ENCODE measurements at places on chromosomes 7 and 10.

- no peak for DNase-seq
Observed at GRCh38 chr10:122323189-122323588, 51.3 kb upstream of the PLEKHA1 start.

- no peak for DNase-seq
Observed at GRCh38 chr7:45700556-45700955, 126.4 kb downstream of the ADCY1 start.

DNA sequence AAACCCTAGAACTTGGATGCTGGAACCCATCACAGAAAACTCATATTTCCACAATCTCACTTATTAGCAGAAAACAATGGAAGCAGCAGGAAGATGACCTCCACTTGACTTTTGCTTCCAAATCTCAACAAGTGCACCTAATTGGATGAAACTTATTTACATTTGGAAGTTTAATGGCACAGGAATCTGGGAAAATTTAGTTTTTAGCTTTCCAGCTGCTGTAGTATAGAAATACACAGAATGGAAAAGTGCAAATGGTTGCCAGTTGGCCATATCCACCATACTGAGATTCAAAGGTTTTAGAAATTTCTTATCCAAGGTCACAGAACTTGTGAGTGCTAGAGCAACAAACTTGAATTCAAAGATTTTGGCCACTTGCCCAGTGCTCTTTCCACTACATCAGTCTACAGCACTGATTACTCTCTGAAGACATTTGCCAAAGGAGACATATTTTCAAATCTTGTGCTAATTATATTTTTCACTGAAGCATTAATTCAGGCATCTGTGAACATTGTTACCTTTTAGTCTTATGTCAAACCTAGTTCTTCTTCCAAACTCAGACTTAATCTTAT lies 9.3 kb upstream of the AHR start:
- DNase-seq = no peak

GRCh38 chr10:72056113-72056512 lies 32.2 kb downstream of the SPOCK2 start:
- DNase-seq = no peak

GRCh38 chr10:77072361-77072835 lies 565.2 kb downstream of the KCNMA1 start:
- no peak for DNase-seq

GRCh38 chr10:112580267-112580666 lies 133.3 kb downstream of the VTI1A start:
- DNase-seq = no peak

GRCh38 chr10:17660921-17661320 lies 17.0 kb downstream of the STAM start:
- DNase-seq = no peak

DNA sequence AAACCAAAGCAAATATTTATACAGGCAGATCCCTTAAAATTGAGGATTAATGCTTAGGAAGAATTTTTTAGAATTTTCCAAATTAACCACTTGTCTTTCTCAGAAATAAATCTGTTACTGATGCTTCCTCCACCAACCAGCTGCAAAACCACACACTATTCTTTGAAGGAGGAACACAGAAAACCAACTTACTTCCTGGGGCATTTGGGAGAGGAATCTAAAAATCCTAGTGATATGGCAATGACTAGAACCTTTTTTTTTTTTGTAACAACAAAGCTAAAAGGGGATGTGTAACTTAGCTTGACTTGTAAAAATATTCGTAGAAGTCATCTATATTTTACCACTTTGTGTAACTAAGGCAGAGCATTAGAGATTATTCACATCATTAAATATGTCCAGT lies 5.1 kb upstream of the TM9SF3 start:
- DNase-seq = no peak

DNA sequence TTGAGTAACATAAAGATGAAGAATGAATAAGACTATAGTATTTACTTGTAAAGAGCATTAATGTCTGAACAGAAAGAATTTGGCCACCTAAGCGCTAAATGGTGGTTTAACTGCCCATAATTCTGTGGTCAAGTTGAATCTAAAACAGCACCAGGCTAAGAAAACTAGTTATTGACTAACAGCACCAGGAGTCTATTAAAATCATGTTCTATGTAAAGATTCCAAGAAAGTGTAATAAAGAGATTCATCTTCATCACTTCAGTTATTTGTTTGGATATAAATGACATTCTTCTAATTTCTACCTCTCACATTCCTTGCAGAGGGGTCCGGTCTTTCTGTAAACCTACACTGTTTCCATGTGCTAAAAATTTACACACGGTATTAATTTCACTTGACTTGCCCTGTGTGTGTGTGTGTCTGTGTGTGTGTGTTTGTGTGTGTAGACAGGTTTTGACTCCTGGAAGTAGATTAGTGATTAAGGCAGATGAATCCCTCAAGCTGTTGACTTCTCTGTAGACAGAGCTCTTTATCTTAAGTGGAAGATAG lies 84.4 kb downstream of the KLF6 start:
- no peak for DNase-seq

- no peak for DNase-seq
Observed at GRCh38 chr10:45071043-45071813, 70.5 kb downstream of the ZNF22 start.

GRCh38 chr10:35331894-35332640 lies 4.2 kb upstream of the CCNY start:
- peak; percentile 19 for DNase-seq

- DNase-seq = no peak
Observed at GRCh38 chr7:32259931-32260596, 189.9 kb upstream of the PDE1C start.

GRCh38 chr7:65910237-65910636 lies 37.4 kb downstream of the VKORC1L1 start:
- DNase-seq = no peak

- DNase-seq = no peak
Observed at GRCh38 chr10:79148452-79149344, 79.9 kb downstream of the ZMIZ1 start.

DNA sequence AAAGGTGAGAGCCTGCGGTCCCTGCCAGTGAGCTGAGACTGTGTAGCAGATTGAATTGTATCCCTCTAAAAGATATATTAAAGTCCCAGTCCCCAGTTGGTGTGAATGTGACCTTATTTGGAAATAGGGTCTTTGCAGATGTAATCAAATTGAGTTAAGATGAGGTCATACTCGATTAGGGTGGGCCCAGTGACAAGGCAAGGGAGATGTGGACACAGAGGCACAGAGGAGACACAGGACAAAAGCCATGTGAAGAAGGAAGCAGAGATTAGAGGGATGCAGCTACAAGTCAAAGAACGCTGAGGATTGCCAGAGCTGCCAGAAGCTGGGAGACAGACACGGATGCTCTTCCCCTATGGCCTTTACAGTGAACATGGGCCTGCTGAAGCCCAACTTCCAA lies 104.3 kb downstream of the CLEC2L start:
- DNase-seq = no peak

GRCh38 chr10:100688201-100688600 lies 57.2 kb upstream of the PAX2 start:
- DNase-seq = no peak

DNA sequence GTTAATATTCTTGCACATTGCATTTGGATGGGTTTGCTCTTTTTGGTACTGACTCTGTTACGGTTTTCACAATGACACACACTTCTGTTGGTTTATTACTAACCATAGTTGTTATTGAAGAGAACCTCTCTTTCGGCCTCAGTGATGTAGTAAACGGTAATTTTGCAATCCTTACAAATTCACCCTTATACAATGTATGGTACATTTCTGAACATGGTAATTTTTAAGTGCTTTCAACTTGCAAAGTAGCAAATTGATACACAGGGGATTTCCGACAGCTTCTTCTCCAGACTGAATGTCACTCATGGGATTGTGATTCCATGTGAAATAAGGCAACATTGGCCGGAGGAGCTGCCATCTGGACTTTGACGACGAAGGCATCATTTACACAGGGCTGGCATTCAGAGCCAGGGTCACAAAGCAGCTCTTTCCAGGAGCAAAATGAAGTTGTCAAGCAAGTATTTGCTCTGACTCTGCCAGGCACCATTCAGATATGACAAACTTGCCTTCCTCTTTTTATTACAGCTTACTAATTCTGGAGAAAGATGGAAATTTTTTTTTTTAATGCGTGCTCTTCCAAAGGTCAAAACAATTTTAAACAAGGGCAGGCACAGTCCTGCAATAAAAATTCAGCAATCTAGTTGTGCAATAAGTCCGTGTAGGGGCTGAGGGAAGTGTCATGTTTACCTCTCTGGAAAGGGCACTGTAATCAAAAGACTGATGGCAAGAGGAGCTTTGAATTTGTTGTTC lies 711.5 kb upstream of the C7orf33 start:
- no peak for DNase-seq

DNA sequence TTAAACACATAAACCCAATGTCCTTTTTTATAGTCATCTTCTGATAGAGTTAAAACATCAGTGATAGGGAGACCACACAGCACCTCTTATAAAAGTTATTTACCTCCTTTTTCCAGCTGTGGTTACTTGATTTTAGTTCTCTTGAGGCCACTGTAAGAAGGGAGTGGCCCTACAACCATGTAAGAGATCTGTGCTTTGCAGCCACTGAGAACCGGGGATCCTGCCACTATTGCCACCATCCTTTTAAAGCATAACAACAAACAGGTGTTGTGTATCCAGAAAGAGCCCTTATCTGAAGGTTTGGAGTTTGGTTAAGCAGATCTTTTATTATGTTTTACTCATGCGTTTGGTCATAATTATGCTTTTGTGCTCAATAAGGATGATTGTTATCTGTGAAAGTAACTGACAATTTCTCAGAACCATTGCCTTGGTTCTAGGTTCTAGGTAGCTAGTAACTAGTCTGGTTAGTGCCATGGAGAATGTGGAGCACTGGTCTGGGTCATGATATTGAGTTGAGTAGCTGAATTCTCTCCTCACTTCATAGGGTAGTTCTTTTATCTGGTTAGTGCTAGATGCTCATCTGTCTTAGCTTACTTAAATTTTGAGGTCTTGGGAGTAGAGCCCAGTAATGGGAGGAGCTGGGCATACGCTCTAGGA lies 56.5 kb downstream of the ST7 start:
- DNase-seq = no peak

DNA sequence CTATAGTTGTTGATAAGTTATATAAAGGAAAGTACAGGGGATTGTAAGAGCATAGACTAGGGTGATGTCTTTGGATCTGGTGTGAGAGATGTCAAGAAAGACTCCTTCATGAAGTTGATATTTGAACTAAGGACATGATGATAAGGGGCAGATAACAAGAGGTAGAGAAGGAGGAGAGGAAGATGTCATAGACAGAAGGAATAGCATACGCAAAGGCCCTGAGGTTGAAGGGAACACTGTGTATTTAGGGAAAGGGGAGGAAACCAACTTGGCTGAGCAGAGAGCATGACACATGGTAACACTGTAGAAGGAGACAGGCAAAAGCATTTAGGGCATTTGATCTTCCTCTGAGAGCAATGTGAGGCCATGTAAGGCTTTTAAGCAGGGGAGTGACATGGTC lies 170.8 kb downstream of the CHN2 start:
- DNase-seq = no peak

DNA sequence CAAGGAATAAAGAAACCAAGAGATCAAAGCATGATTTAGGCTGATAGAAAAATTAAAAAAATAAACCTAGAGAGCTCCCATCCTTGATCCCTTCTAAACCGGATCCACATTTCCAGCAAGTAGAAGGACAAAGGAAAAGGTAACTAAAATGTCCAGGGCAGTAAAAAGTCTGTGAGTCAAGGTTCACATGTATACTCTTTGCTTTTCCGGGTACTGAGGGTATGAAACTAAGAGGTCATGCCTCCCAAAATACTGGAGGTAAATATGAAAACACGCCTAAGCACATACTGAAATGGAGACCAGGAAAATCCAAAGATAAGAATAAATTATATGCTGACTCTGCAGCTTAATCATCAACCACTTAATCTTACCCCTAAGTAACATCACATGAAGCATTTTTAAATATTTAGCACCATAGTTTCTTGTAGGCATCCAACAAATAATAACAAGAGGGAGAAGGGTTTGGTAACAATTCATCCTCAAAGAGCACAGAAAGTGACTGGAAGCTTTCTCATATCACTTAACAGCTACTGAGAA lies 35.4 kb downstream of the JAZF1 start:
- DNase-seq = no peak

DNA sequence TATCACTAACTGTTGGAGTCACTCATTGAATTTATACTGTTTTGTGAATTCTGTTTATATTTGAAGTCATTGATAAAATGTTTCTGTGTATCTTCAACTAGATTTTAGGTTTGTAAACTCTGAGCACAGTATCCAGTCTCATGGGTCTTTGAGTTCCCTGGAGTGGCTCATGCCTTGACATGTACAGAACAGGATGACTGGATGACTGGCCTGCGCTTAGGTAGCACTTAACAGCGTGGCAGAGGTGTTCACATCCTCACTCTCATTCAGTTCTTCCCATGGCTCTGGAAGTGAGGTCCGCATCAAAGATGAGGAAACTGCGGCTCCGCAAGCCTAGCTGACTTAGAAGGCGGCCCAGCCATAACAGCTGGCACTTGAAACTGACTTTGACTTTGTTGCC lies 576.9 kb downstream of the SUGCT start:
- no peak for DNase-seq

DNA sequence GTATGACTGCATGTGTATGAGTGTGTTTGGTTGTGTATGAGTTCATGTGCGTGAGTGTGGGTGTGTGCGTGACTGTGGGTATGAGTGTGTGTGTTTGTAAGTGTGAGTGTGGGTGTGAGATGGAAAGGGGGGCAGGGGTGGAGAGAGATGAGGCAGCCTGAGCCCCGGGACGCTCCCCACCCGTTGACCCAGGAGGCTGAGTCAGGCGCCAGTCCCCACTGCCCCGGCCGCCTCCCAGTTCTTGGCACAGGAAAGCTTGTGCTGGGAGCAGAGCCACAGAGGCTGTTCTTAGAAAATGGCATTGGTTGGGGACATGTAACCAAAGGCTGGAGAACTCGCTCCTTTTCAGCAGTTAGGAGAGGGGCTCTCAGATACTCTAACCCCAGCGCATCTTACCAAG lies 27.8 kb upstream of the NUB1 start:
- no peak for DNase-seq

- no peak for DNase-seq
Observed at GRCh38 chr10:130480491-130480890, 344.3 kb downstream of the GLRX3 start.

DNA sequence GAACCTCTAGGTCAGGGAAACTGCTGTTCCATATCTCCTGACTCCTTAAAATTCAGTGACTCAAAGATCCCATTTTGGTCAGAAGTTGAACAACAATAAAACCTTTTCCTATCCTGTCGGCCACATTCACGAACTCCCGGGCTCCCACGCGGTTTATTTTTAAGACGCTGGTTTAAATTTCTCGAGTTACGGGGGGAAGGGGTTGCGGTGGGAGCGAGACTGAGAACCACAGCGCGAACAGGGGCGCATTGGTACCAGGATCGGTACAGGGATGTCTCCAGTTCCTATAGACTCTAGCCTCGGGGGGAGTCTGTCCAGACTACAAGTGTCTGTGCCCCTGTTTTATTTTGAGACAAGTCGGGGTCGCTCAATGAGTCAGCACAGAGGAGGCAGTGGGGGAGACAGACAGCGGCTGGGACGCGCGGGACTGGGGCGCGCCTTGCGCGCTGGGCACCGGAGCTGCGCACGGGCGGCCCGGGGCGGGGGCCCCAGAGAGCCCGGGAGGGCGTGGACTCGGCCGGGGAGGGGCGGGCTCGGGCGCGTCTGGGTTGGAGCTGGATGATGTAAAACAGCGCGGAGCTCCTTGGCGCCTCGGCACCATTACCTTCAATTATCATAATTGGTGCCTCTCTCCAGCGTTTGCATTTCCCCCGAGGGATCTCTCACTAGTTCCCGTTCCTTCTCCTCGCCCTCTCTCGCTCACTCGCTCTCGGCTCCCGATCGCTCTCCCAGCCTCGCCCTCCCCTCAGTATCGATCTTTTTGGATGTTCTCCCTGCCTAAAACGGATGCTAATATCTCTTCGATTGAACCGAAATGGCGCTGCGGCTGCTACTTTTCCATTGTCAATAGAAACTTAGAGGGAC lies 8.7 kb upstream of the BAMBI start:
- DNase-seq = peak; percentile 30

GRCh38 chr7:50554431-50555322 lies 10.5 kb downstream of the DDC start:
- no peak for DNase-seq
